Activated T-helper 17 cell treated with anti-CD3 and anti-CD28 coated beads, Interleukin-2, amount 50 U/mL, for 72 hours (primary cell): ENCODE measurements at places on chromosomes 5 and 9.

DNA sequence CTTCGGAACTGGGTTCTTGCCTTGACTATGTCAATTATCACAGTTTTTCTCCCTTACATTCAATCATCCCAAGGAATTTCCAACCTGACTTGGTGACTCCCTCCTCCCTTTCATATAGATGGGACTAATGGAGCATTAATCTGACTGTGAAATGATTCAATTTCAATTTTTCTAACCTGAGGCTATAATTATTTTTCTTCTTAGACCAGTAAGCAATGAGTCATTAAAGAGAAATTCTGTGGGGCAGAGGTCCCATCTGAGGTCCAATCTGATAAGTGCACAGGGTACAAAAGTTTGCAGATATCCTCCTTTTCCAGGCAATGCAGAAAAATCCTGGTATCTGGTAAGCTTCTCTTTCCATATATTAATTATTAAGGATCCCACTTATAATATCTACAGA is 18.9 kb downstream of the PDE4D start:
- ATAC-seq, result no peak

DNA sequence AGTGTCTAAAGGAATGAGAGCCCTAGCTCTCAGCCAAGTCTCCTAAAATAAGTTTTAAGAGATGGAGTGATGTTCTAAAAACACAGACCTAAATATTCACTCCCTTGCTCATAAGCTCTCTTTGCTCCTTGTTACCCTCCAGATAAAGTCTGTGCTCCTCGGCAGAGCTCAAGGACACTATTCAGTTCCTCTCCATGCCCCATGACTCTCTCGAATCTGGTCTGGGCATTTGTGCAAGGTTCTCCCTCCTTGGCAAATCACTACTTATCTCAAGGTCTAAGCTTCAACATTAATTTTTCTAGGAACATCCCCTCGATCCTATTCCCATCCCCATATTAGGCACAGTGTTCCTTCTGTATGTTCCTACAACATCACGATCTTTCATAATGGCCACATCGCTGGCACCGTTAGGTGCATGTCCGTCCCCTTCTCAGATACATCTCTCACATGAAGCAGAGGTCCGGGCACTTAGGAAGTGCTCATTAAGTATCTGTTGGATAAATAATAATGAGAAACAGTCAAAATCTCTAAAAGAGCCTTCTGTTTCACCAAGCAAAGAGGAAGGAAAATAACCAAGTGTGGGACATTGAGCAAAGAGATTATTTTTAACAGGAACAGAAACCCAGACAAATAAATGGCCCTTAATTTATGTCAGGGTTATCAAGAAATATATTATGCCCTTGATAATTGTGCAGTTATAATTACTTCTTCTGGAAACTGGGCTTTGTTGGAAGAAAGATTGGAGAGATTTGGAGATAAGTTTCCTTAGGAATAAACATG is 85.9 kb upstream of the HTR4 start:
- no peak for ATAC-seq

DNA sequence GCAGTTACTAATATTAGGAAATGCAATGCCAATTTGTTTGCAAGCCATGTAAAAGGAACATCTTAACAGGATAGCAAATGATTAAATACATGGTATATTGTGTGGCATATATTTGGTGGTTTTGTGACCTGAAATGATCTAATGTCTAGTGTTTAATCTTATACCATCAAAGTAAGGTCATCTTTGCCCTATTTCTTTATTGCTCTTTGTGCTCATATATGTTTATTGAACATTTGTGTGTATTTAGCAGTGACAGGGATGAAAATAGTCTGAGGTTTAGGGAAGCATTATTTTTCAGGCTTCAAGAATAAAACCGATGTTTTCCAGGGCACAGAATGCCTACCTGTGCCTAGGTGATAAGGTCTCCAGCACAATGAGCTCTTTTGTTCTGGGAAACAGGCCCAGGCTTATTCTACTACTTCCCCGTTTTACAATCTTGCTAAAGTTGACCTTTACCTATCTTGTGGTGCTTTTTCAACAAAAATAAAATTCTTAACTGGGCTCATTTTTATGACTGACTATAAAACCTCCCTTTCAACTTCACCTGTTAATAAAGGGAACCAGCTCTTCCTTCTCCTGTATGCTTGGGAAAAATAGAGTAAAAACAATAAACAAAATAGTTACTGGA is 105.6 kb upstream of the ANKH start:
- no peak for ATAC-seq

DNA sequence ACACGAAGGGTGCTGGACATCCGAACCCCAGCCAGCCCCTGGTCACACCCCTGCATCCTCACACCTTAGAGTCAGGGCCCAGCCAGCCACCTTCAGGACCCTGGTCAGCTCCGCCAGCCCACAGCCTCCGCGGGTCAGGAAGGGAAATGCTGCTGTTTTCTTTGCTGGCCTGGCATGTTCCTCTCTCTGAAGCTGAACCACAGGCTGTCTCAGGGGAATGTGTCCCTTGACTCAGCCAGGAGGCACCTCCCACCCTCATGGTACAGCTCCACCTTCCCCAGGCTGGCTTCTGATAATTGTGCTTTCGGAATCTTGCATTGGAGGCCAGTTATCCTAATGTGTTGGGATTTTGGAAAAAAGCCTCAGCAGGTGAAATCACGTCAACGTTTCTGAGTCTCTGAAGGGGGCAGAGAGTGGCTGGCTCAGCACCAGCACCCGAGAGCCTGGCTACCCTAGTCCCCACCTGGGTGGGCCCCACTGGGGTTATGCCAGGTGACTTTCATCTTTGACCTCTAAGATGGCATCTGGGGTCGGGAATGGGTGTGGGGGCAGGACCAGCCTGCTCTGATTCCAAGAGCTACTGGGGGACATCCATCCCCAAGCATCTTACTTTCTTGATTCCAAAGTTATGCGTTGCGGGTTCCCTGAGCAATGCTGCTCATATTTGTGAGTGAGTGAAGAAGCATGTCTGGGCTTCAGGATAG is 9.8 kb upstream of the OLFM1 start:
- no peak for ATAC-seq

DNA sequence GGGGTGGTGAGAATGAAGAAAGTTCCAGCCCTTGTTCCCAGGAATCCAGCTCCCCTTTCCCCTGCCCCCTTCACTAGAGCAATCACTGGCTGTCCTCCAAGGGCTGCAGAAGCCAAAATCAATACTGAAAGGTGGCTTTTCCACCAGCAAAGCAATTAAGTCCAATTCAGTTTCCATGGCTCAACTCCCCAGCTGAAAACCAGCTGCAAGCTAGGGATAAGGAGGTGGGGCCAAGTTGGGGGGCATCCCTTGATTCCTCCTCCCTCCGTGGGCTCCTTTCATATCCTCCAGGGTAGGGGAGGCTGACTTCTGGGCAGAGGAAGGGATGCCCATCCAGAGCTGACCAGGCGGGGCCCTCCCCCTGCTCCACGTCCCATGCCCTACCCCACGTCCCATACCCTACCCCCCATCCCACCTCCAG is 22.7 kb downstream of the CAMK2A start:
- no peak for ATAC-seq

DNA sequence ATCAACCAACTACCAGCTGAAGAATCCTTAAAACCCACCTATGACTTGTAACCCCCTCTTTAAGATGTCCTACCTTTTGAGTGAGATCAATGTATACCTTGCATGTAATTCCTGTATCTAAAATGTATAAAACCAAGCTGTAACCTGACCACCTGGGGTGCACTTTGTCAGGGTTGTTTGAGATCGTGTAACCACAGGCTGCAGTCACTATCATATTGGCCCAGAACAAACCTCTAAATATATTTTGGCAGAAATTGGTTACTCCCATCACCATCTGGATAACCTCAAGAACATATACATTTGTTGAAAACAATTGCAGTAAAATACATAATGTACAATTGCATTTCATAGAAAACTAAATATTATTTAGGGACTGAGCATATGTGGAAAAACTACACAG is 8.4 kb downstream of the CARNMT1 start:
- no peak for ATAC-seq

GRCh38 chr9:124290053-124290591 is 32.4 kb downstream of the NEK6 start:
- ATAC-seq, result no peak

- ATAC-seq, result no peak
Observed at GRCh38 chr9:73034962-73035361, 82.1 kb upstream of the ALDH1A1 start.

GRCh38 chr5:170536525-170536924 is 32.7 kb downstream of the KCNIP1 start:
- no peak for ATAC-seq

DNA sequence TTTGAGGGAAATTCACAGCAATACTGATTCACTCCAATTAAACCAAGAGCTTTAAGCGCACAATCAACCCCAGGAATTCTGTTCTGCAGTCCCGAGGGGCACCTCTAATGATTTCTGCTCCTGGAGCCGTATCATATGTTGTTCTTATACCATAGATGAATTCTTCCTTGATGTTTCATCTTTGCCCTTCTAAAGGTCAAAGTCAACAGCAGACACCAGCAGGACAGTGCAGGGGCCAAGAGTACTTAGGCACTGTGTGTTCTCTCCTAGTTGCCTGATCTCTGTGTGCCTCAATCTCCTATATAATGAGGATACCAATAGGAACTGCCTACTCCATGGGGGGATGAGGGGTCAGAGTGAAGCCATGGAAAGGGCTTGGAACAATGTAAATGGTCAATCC is 16.5 kb downstream of the EPB41L4B start:
- ATAC-seq, result no peak

DNA sequence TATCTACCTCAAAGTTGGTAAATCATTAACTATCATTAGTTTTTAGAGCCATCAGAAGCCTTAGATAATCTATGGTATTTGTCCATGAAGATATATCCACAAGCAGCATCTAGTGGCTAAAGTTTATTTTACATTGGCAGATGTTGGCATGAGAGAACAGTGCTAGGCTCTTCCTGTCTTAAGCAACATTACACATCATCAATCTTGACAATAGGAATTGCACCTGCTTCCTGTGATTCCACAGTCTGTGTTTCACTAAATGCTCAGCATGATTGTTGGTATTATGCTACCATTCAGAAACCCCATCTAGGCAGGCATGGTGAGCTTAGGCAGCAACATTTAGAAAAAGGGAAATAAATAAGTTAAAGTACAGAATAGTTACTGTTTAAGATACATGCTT is 246.6 kb downstream of the SLCO4C1 start:
- ATAC-seq, result no peak

GRCh38 chr9:106941916-106942315 is 79.0 kb downstream of the ZNF462 start:
- ATAC-seq, result no peak

DNA sequence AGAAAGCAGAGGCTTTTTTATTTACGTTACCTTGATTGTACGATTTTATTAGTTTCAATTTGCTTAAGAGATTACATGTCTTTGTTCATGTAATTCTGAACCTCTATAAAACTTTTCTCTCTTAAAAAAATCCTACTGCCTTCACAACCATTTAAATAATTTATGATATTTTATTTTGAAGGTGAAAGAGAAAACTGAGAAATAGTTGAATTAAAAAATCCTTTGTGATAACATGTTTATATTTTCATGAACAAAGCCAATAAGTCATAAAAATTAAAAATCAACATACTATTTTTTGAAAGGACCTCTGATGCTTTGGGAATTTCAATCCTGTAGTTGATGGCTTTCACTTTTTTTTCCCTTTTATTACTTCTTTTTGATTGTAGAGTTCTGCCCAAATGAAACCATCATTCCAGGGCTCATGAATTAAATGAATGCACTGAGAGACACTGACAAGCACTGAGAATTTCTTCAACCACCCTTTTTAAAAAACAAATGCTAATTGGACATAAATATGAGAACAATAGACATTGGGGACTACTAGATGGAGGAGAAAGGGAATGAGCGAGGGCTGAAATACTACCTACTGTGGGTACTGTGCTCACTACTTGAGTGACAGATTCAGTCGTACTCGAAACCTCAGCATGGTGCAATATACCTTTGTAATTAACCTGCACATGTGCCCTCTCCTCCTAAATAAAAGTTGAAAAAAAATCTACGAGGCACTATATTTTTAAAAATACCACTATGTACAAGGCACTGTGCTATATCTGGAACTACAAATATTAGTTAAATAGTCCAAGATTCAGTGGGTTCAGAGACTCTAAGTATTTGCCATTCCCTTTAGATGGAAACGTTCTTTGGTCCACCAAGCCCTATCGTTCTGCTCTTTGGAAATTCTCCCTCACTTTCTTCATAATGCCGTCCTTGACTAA is 5.9 kb downstream of the CDKN2A start:
- ATAC-seq, result no peak
